ENCODE measurements at places on chromosomes 4 and X. TPM values are rescaled to one million over a fixed set of nuclear protein-coding genes. Genes with fewer than 3 reads are reported as not detected.
A peak's percentile ranks its signal among the peaks of the same experiment; 100 is the strongest.

- DNase-seq, result no peak
Measured at GRCh38 chr4:6364581-6364980, 94.9 kb downstream of the WFS1 start.

GRCh38 chrX:23937100-23937499, 29.3 kb downstream of the CXorf58 start:
- DNase-seq, result no peak

GRCh38 chrX:14873676-14874049, 442 bp downstream of the MOSPD2 start:
- peak; percentile 8 for DNase-seq

GRCh38 chr4:138572007-138572406, 329.9 kb upstream of the SLC7A11 start:
- no peak for DNase-seq

DNA sequence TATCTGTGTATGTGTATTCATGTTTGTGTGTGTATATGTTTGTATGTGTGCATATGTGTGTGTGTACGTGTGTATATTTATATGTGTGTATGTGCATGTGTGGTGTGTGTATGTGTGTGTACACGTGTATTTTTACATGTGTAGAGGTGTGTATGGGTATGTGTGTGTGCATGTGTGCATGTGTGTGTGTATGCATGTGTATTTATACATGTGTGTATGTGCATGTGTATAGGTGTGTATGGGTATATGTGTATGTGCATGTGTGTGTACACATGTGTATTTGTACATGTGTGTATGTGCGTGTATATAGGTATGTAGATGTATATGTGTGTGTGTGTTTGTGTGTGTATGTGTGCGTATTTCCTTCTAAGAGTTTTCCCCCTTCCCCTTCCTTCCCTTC, 207.7 kb upstream of the ATP6AP2 start:
- DNase-seq, result no peak

Gene CXCL3
- polyA plus RNA-seq, result 77.1 TPM

Gene MAOA
- polyA plus RNA-seq, result 54.0 TPM
